Activated CD4-positive, alpha-beta T cell treated with anti-CD3 and anti-CD28 coated beads for 48 hours (primary cell): ENCODE measurements at places on chromosomes 3 and 15.

- DNase-seq: no peak
Observed at GRCh38 chr3:28247286-28247685, 5.9 kb downstream of the CMC1 start.

- no peak for DNase-seq
Observed at GRCh38 chr3:94121161-94121560, 58.3 kb downstream of the NSUN3 start.

DNA sequence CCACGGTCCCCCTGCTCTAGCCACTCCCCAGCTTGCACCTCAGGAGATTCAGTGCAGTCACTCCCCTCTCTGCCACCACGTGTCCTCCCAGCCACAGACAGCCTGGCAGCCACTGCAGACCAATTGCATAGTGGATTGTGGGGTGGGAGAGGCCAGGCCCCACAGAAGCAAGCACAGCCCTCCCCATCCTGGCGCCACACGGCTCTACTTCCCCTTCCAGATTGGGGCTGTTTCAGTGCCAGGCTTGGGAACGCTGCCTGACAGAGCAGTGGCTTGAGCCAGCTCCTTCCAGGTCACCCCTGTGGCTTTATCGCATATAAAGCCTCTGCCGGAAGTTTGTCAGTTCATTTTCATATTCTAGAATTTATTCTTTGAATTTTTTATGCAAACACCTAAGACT is 90.7 kb downstream of the TMEM266 start:
- peak; percentile 12 for DNase-seq

- DNase-seq: no peak
Observed at GRCh38 chr15:58458076-58458475, 26.3 kb downstream of the LIPC start.

- DNase-seq: no peak
Observed at GRCh38 chr15:74251131-74251811, 15.1 kb downstream of the CCDC33 start.

DNA sequence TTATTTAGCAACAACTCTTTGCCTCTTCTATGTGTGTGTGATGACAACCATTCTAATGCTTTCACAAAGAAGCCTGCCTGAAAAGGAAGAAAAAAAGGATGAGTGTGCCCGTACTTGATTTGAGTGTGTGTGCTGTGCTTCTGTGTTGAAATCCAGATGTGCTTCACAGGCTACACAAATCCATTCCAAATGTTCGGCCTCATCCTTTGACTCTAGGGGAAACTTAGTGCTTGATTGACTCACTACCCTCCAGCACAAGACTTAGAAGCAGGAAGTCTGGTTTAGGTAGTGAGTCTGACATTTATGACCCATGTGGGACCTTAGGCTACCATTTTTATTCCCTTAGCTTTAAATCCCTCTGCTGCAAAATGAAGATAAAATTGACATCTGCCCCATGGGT is 108.8 kb upstream of the PLAAT1 start:
- DNase-seq: no peak
